H1 (cell line): ENCODE measurements at places on chromosomes 11 and 22.
A peak's percentile ranks its signal among the peaks of the same experiment; 100 is the strongest.

DNA sequence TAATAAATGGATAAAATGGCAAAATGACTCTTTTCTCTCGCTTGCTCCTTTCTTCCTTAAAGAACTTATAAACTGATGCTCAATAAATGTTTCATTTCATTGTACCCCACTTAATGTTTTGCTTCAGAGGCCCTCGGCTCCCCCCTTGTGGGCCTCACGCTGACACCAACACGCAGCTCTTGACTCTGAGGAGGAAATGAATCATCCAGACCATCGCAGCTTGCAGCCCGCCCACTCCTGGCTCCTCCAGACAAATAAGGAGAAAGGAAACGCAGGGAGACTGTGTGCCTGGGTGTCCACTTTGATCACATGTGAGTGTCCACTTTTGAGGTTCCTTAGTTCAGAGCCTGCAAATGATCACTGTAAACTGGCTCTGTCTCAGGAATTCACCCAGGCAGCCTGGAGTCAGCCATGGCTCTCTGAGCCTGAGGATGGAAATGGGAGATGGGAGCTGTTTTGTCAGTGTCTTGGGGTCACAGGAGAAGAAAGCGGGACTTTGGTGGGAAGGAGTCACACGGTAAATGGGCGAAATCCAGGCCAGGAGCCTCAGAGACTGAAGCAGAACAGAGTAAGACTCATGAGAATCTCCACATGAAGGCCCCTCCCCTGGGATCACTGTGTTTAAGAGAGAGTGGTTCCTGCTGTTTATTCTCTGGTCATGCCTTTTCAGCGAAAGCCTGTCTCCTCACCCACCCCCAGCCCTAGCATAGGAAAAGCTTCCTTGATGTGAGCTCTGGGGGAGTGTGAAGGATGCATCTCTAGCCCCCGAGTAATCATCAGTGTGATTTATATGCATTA, 96.5 kb downstream of the CWC15 start:
- no peak for DNase-seq
- H3K27me3 ChIP-seq: no peaks in the 10 kb centered on the region
- H3K4me3 ChIP-seq: no peak overlapping the region
- no peak overlapping the region for H3K27ac ChIP-seq
- H3K4me1 ChIP-seq: no peaks in the 10 kb centered on the region
- 0 out of 2 replicates have a peak, but pooled peaks cover 9% of the 10 kb centered on the region for H3K36me3 ChIP-seq

- 0 out of 2 replicates have a peak, but pooled peaks cover 2% of the 10 kb centered on the region for H3K27me3 ChIP-seq
- no peak for DNase-seq
- no peaks in the 10 kb centered on the region; the same call in none of the 2 replicates for H3K4me1 ChIP-seq
- no peak overlapping the region for H3K4me3 ChIP-seq
- no peaks in the 10 kb centered on the region for H3K36me3 ChIP-seq
Measured at GRCh38 chr22:46053563-46054090, 76.7 kb upstream of the WNT7B start.

- H3K27me3 ChIP-seq: no peaks in the 10 kb centered on the region
- no peak overlapping the region for H3K27ac ChIP-seq
- H3K4me1 ChIP-seq: no peaks in the 10 kb centered on the region
- no peak overlapping the region for H3K4me3 ChIP-seq
Measured at GRCh38 chr11:46697723-46698122, 2.7 kb downstream of the ARHGAP1 start.

DNA sequence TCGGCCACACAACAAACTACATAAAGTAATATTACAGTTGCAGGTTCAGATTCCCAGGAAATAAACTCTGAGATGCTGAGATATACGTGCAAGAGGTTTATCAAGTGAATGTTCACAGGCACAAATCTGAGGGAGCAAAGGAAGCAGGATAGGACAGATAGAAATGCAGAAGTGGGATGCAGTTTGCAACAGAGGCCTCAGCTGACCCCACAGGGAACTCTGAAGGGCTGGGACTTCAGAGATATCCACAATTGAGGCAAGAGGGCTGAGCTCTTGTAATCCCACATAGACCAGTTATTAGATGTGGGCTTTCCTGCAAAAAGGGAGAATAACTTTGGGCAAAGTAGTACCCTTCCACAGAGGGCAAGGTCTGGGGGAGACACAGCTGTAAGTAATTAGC, 25.4 kb upstream of the ARHGAP20 start:
- H3K27ac ChIP-seq: no peak overlapping the region
- DNase-seq: no peak
- no peaks in the 10 kb centered on the region for H3K4me1 ChIP-seq
- H3K4me3 ChIP-seq: no peak overlapping the region

GRCh38 chr11:58451585-58451984, 9.5 kb upstream of the OR5B12 start:
- no peak overlapping the region for H3K27ac ChIP-seq
- no peak overlapping the region for H3K4me3 ChIP-seq
- DNase-seq: no peak
- no peaks in the 10 kb centered on the region for H3K36me3 ChIP-seq
- no peaks in the 10 kb centered on the region for H3K4me1 ChIP-seq

- H3K4me1 ChIP-seq: peaks cover 20% of the 10 kb centered on the region
- H3K27me3 ChIP-seq: peaks cover 26% of the 10 kb centered on the region
- no peak overlapping the region for H3K4me3 ChIP-seq
- DNase-seq: no peak
Measured at GRCh38 chr11:61918251-61918937, 1.0 kb upstream of the RAB3IL1 start.

- peak overlapping the region; percentile 91 for H3K4me3 ChIP-seq
- peaks cover 11% of the 10 kb centered on the region for H3K4me1 ChIP-seq
- peak overlapping the region; percentile 92; the same call in 1 of the 2 replicates for H3K27ac ChIP-seq
Measured at GRCh38 chr11:117144477-117145392, 648 bp downstream of the PAFAH1B2 start.

DNA sequence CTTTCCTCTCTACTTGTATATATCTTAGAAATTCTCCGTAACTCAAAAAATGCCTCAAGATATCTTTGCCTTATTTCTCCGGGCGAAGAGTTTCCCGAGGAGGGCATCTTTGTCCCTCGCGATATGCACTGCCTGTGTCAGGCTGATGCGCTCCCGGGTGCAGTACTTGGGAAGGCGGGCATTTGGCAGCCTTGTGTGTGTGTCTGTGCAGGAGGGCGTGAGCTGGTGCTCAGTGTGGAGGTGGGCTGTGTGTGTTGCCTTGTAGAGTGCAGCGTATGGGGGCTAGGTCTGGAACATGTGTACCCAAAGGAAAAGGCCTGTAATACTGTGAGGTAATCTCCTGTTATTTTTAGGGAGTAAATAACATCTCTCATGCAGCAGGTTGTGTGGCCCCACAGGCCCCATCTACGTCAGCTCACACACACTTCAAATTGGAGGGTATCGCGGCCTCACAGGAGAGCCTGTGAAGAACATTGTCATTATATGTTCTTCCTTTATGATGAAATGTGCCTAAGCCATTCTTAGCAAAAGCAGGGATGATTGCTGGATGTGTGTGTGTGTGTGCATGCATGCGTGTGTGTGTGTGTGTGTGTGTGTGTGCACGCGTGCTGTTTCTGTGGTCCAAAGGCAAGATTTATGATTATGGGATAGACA, 77.5 kb downstream of the KCNJ1 start:
- no peaks in the 10 kb centered on the region for H3K36me3 ChIP-seq
- peaks cover 5% of the 10 kb centered on the region; the same call in 1 of the 2 replicates for H3K4me1 ChIP-seq
- no peak for DNase-seq
- H3K4me3 ChIP-seq: no peak overlapping the region
- H3K27me3 ChIP-seq: no peaks in the 10 kb centered on the region

GRCh38 chr22:40406063-40406890, 35.9 kb downstream of the SGSM3 start:
- no peak overlapping the region for H3K4me3 ChIP-seq
- peaks cover 47% of the 10 kb centered on the region for H3K36me3 ChIP-seq
- no peaks in the 10 kb centered on the region for H3K27me3 ChIP-seq
- no peak for DNase-seq

DNA sequence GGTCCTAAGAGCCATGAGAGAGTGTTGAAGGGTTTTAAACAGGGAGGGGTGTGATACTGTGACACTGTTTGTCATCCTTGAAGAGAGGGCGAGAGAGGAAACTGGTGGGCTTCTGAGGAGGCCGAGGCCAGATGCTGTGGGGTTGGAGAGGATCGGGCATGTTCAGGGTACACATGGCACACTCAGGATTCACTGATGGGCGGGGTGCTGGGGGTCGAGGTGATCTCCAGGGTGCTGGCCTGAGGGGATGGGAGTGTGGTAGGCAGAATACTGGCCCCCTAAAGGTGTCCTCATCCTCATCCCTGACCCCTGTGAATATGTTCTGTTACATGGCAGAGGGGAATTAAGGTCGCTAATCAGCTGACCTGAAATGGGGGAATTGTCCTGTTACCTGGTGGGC, 7.3 kb downstream of the TBC1D22A start:
- peaks cover 12% of the 10 kb centered on the region for H3K4me1 ChIP-seq
- H3K27ac ChIP-seq: no peak overlapping the region; the same call in 1 of the 2 replicates
- H3K27me3 ChIP-seq: no peaks in the 10 kb centered on the region
- no peaks in the 10 kb centered on the region for H3K36me3 ChIP-seq

GRCh38 chr11:16040151-16040550, 316.2 kb downstream of the SOX6 start:
- no peaks in the 10 kb centered on the region for H3K4me1 ChIP-seq
- no peak overlapping the region for H3K4me3 ChIP-seq
- H3K36me3 ChIP-seq: no peaks in the 10 kb centered on the region
- no peak overlapping the region for H3K27ac ChIP-seq
- H3K27me3 ChIP-seq: no peaks in the 10 kb centered on the region

- peaks cover 5% of the 10 kb centered on the region; the same call in 1 of the 2 replicates for H3K36me3 ChIP-seq
- no peak overlapping the region for H3K4me3 ChIP-seq
- no peaks in the 10 kb centered on the region for H3K27me3 ChIP-seq
- H3K4me1 ChIP-seq: no peaks in the 10 kb centered on the region
Measured at GRCh38 chr22:30027791-30028190, 52.5 kb upstream of the HORMAD2 start.

GRCh38 chr22:29450222-29450621, 11.8 kb downstream of the RFPL1 start:
- H3K36me3 ChIP-seq: no peaks in the 10 kb centered on the region
- no peak overlapping the region for H3K4me3 ChIP-seq
- H3K4me1 ChIP-seq: no peaks in the 10 kb centered on the region
- no peaks in the 10 kb centered on the region for H3K27me3 ChIP-seq
- no peak overlapping the region for H3K27ac ChIP-seq

- DNase-seq: no peak
- H3K27ac ChIP-seq: no peak overlapping the region
- peaks cover 92% of the 10 kb centered on the region for H3K27me3 ChIP-seq
Measured at GRCh38 chr22:22214819-22215329, 29.7 kb upstream of the VPREB1 start.

GRCh38 chr11:42013656-42014201, 554.3 kb upstream of the LRRC4C start:
- no peak for DNase-seq
- H3K27me3 ChIP-seq: no peaks in the 10 kb centered on the region
- no peaks in the 10 kb centered on the region for H3K4me1 ChIP-seq
- no peak overlapping the region for H3K27ac ChIP-seq
- no peaks in the 10 kb centered on the region for H3K36me3 ChIP-seq

DNA sequence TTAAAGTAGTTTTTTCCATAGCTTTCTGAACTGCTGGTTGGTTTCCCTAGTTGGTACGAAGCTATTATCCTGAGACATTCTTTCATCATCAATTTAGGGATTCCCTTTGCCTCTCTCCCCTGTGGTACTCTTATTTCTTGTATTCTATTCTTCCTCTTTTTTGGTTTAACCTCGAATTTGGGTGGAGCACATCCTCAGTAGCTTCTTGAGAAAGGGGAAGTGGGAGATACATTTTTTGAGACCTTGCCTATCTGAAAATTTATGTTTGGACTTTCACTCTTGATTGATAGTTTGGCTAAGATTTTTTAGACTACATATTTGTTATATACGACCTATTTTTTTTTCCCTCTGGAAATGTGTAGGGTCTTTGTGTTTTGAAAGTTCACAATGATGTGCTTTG, 121.7 kb upstream of the ZBED5 start:
- DNase-seq: no peak
- no peaks in the 10 kb centered on the region for H3K36me3 ChIP-seq
- no peaks in the 10 kb centered on the region for H3K27me3 ChIP-seq
- no peak overlapping the region for H3K4me3 ChIP-seq
- no peaks in the 10 kb centered on the region for H3K4me1 ChIP-seq

DNA sequence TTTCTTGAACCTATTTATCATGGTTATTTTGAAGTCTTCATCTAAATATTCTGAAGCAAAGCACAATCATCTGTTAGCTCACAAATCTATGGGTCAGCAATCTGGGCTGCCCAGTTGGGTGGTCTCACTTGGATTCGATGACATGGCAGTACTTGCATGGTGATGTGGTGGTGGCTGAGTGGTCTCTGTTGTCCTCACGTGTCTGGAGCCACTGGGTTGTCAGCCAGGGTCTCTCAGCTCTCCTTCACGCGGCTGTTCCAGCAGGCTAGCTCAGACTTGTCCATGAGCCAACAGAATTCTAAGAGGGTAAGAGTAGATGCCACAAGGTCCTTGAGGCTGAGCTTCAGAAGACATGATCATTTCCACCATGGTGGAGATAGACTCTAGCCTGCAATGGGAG, 66.4 kb upstream of the KCNQ1OT1 start:
- H3K4me3 ChIP-seq: no peak overlapping the region
- no peaks in the 10 kb centered on the region for H3K4me1 ChIP-seq
- no peak for DNase-seq
- H3K36me3 ChIP-seq: no peaks in the 10 kb centered on the region

GRCh38 chr22:44459551-44459950, 38.5 kb downstream of the RTL6 start:
- no peaks in the 10 kb centered on the region for H3K27me3 ChIP-seq
- no peaks in the 10 kb centered on the region for H3K36me3 ChIP-seq
- peaks cover 2% of the 10 kb centered on the region; the same call in 1 of the 2 replicates for H3K4me1 ChIP-seq
- no peak for DNase-seq
- no peak overlapping the region for H3K27ac ChIP-seq
- H3K4me3 ChIP-seq: no peak overlapping the region

DNA sequence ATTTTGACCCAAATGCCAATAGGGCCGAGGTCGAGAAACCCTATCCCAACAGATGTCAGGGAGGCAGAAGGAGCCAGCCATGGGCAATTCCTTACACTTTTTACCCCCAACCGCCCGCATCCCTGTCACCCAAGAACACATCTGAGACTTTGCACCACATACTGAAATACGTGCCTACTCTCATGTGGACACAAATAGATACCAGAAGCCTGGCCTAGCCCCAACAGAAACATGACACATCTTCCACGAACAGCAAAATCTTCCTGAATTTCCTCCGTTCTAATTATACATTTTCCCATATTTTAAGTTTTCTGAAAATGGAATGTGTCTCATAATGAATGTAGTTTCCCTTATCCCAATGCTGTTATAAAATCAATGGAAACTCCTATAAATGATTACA, 64.7 kb downstream of the SLC1A2 start:
- no peaks in the 10 kb centered on the region for H3K36me3 ChIP-seq
- H3K4me1 ChIP-seq: no peaks in the 10 kb centered on the region
- H3K27me3 ChIP-seq: peaks cover 3% of the 10 kb centered on the region; the same call in 1 of the 2 replicates
- H3K4me3 ChIP-seq: no peak overlapping the region

GRCh38 chr11:81033779-81034540, 1593.1 kb upstream of the TENM4 start:
- H3K27ac ChIP-seq: no peak overlapping the region
- DNase-seq: no peak
- H3K27me3 ChIP-seq: no peaks in the 10 kb centered on the region
- no peaks in the 10 kb centered on the region for H3K36me3 ChIP-seq
- H3K4me3 ChIP-seq: no peak overlapping the region
- H3K4me1 ChIP-seq: no peaks in the 10 kb centered on the region
